ENCODE measurements at places on chromosomes 2 and 18.

DNA sequence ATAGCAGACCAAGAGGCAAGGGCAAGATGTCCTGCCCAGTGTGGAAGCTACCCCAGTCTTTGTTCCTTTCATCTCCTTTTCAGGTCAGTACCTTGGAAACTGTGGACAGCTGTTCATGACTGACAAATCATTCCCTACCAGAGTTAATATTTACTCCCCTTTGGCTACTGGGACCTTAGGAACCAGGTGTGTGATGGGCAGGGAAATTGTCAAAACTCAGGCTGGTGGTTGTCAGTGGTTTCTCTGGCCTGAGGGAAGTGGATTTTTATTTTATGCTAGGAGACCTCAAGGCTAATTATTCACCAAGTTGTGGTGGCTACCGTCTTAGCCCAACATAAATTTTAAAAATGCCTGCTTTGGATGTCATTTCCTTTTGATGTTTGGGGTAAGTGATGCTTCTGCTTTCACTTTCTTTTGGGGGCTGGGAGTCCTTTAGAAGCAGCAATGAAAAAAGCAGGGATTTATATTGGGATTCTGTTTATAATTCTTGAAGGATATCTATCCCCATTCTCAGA lies 119.3 kb downstream of the SETBP1 start:
- DNase-seq, result no peak

DNA sequence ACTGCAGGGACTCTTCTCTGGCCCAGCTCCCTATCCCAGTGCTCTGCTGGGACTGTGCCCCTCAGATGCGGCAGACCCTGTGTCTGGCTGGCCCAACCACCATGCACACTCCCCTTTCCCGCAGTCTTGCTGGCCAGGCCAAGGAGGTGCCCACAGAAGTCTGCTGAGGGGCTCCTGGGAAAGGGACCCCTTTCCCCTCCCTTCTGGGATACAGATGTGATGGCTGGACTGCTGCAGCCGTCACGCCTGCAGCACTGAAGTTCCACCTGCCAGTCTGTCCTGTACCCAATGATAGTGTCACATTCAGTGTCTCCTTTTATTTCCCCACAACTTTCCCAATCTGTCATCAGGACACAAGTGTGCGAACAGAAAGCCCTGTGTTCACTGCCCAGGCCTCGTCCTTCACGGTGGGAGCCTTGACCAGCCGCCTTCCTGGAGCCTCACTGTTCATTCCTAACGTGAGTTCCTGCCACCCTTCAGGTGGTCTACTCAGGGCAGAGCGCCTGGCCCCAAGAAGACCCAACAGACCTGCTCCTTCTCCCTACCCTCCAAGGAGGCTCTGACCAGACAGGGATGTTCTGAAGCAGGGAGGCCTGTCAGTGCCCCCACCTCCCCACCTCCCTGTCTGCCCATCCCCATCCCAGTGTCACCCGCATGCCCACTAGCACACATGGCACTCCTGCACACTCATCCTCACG lies 47.1 kb downstream of the ANKMY1 start:
- DNase-seq, result no peak

GRCh38 chr2:81523344-81523743 lies 1218.8 kb upstream of the LRRTM1 start:
- no peak for DNase-seq

DNA sequence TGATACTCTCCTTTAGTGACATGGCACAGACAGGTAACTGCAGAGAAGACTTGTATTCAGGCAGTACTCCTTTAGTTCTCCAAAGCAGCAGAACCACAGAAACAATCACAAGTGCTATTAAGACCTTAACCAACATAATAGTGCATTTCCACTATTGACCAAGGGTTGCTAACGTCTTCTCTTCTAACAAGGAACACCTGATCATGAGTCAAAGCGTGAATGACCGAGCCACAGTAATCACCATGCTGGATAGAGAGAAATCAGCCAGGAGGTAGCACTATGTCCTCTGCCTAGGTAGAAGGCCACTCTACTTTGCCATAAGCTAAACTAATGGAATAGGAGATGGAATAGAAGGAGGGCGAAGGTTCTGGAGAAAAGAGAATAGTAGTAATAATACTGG lies 161.0 kb downstream of the ANKRD44 start:
- no peak for DNase-seq

- DNase-seq, result no peak
Measured at GRCh38 chr18:21441670-21442069, 158.8 kb downstream of the ESCO1 start.

DNA sequence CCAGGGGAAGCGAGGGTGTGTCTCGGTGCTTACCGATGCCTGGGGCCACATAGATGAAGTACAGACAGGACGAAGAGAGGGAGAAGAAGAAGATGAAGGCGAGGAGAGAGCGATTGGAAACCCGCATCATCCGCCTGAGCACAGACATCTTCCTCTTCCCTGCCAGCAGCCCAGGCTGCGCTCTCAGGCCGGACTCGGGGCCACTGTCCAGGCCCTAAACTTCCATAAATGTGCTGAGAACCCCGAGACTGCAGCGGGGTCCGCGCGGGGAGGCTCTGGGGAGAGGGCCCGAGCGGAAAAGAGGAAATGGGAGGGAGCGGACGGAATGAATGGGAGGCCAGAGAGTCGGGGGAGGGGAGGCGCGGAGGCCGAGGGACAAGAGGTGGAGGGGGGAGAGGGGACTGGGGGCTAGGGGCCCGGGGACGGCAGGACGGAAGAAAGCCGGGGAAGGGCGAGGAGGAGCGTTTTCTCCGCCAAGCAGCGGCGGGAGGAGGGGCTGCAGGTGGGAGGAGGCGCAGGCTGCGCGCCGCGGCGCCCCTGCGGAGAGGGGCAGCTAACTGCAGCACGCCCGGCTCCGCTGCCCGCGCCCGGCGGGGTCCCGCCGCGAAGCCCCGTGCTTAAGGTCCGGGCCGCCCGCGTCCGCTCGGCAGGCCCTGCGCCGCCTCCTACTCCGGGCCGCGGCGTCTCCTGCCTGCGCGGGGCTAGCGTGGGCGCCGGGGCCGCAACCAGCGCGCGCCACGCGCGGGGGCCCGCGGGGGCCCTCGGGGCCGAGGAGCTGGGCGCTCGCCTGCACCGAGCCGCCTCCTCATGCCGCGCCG lies at the start of gene B4GALT6:
B4GALT6 (minus strand) TSS at position 303 of the 818 bp plus-strand sequence; CDS start at position 148, 155 bp downstream.
- peak; percentile 17 for DNase-seq

GRCh38 chr18:13374468-13375301 lies 156.1 kb downstream of the LDLRAD4 start:
- no peak for DNase-seq

Data from SHP77 (cell line).